ENCODE measurements at places on chromosomes 12 and 14. TPM values are rescaled to one million over a fixed set of nuclear protein-coding genes. Genes with fewer than 3 reads are reported as not detected.
A peak's percentile ranks its signal among the peaks of the same experiment; 100 is the strongest.

DNA sequence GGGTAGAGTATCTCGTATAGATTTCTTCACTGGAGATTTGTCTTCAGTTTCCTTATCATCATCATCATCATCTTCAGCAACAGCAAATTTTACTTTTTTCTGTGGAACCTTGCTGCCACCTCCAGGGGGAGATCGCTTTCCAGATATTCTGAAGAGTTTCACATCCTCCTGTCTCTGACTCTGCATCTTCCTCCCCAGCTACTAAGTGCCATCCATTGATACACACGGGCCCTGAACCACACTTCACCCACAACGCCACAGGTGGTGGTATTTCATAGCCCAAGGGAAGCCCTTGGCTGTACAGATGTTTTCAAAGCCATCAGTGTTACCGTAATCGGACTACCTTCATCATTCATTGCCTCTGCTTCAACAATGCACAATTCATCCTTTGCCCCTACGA, 82.2 kb downstream of the PPP2R5C start:
- DNase-seq, result peak; percentile 68

DNA sequence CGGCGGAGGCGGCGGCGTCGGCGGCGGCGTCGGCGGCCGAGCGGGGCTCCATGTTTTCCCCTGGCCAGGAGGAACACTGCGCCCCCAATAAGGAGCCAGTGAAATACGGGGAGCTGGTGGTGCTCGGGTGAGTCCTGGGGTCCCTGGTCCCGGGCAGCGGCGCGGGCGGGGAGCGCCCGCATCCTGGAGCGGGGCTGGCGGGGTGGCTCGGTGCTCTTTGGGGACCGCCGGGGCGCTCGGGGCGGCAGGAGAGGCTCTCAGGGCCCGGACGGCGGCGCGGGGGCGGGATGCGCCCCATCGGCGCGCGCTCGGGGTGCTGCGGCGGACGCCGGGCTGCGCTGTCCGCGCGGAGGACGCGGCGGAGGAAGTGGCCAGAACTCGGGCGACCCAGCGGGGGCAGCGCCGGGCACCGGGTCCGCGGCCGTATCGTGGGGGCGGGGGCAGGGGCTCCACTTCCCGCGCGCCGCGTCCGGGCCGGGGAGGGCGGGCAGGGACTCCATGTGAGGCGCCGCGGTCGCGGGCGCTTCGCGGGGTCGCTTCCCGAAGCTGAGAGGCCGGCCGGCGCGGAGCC, 485 bp downstream of the PELI2 start:
- DNase-seq, result peak; percentile 12

- DNase-seq, result no peak
These were observed 7.2 kb upstream of the CACNA2D4 start for GRCh38 chr12:1925684-1926006.

FAIM2 gene
- total RNA-seq, result 0.50 TPM

DNA sequence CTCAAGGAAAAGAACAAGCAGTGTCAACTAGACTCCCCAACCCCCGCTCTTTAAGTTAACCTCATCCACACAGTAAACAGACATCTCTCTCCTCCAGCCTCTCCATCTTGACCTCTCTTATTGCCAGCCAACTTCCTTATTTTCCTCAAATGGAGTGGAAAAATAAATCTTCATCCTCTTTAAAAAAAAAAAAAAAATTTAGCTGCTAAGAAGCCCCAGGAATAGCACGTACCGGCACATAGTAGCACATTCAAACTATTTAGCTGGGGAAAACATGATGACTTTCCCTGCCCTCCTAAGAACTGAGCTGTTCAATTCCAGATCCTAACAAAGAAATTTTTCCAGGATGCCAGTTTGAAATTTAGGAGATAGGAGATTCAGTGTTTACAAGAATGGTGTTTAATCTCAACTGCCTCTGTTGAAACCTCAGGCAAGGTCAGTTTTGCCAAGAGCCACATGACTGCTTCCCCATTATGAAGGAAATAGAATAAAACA, 90.8 kb downstream of the EPS8 start:
- no peak for DNase-seq

- DNase-seq, result peak; percentile 78
These were observed 24.1 kb upstream of the BCDIN3D start for GRCh38 chr12:49866859-49867569.

DNA sequence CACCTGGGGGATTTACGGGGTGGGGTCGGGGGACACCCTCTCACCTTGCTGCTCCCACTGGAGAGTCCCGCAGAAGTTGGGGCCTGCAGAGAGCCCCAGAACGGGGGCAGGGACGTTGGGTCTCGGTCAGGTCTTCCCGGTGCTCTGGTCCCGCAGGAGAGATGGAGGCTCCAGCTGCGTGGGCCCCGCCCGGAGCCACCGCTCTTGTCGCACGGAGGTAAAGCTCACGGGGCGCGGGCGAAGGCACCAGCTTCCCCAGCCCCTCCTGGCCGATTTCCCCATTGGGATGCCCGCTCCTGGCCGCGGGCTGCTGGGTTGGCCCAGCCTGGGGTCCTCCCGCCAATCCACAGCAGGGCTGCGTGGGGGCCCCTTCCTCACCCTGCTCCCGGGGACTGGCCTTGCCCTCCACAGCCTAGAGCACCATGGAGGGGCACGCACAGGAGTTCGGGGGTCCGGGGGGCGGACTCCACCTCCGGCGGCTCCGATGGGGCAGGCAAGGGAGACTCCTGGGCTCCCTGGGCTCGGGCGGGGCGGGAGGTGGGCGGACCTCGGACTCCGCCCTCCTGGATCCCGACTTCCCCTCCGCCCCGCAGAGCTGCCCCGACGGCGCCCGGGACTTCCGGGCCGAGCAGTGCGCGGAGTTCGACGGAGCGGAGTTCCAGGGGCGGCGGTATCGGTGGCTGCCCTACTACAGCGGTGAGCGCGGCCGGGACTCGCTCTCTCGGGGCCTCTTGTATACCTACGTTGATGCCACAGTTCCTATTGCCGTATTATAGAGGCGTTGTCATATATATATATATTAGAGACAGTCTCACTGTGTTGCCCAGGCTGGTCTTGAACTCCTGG, 8.4 kb downstream of the PAPLN start:
- peak; percentile 42 for DNase-seq

DNA sequence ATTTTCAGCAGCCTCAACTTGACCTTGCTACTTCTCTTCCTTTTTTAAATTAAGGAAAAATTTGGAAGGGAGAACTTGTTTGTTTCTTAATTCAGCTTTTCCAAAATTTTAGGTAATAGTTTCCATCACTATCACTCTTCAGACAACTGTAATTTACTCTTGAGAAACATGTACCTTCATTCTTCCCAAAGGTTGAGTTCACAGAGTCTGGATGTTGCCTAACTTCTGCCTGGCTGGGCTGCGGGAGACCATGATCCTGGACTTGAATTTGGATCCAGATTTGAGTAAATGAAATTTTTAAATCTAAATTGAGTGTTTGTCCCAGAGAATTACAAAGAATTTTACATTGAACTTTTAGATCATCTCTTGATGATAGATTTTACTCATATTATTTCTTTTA, 193.1 kb downstream of the CCDC91 start:
- DNase-seq, result no peak

KDM5A gene
- 73.4 TPM for total RNA-seq

GRCh38 chr12:69898236-69898635, 73.2 kb downstream of the MYRFL start:
- DNase-seq, result no peak

- no peak for DNase-seq
These were observed 23.5 kb upstream of the HIP1R start for GRCh38 chr12:122811777-122812176.

- no peak for DNase-seq
These were observed 16.2 kb downstream of the OTX2 start for GRCh38 chr14:56794088-56794556.

DNA sequence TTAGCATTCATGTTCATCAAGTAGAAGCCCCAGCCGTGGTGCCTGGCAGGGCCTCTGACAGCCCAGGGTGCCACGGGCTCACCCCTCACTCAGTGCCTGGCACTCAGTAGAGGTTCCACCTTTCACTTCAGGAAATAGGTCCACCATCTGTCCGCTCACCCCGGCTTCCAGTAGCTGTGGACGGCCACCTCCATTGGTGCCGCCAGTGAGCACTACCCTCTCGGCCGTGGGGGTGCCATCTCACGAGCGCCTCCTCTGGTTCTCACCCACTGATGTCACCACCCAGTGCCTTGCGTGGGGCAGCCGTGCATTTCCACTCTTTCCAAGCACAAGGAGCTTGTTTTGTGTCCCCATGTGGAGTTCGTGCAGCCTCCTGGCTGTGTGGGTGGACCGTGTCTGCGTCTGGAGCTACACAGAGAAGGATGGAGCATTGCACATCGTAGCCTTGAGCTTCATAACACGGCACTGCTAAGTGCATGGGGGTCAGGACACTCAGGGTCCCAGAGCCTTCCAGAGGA, 41.0 kb upstream of the MMP17 start:
- no peak for DNase-seq

GRCh38 chr14:75461755-75462349, 34.0 kb downstream of the JDP2 start:
- no peak for DNase-seq

Data from activated CD4-positive, alpha-beta T cell treated with anti-CD3 and anti-CD28 coated beads, Interleukin-2, amount 10 ng/mL, durations not matched to agents 7 days and 5 days (primary cell).